ENCODE measurements at places on chromosomes 16 and 17.

- DNase-seq, result no peak
Measured at GRCh38 chr17:66222798-66223350, 6.3 kb downstream of the APOH start.

GRCh38 chr17:69978056-69978646 lies 96.9 kb upstream of the KCNJ16 start:
- no peak for DNase-seq

GRCh38 chr16:57946181-57946801 lies 24.6 kb downstream of the CNGB1 start:
- DNase-seq, result peak; percentile 57

DNA sequence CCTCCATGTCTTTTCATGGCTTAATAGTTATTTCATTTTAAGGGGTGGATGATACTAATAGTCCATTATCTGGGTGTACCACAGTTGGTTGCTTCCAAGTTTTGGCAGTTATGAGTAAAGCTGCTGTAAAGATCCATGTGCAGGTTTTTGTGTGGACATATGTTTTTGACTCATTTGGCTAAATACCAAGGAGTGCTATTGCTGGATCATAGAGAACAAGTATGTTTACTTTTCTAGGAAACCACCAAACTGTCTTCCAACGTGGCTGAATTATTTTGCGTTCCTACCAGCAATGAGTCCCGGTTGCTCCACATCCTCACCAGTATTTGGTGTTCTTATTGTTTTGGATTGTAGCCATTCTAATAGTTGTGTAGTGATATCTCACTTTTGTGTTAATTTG lies 181.9 kb downstream of the SPECC1 start:
- no peak for DNase-seq

- DNase-seq, result no peak
Measured at GRCh38 chr16:88471575-88471974, 18.5 kb downstream of the ZFPM1 start.

DNA sequence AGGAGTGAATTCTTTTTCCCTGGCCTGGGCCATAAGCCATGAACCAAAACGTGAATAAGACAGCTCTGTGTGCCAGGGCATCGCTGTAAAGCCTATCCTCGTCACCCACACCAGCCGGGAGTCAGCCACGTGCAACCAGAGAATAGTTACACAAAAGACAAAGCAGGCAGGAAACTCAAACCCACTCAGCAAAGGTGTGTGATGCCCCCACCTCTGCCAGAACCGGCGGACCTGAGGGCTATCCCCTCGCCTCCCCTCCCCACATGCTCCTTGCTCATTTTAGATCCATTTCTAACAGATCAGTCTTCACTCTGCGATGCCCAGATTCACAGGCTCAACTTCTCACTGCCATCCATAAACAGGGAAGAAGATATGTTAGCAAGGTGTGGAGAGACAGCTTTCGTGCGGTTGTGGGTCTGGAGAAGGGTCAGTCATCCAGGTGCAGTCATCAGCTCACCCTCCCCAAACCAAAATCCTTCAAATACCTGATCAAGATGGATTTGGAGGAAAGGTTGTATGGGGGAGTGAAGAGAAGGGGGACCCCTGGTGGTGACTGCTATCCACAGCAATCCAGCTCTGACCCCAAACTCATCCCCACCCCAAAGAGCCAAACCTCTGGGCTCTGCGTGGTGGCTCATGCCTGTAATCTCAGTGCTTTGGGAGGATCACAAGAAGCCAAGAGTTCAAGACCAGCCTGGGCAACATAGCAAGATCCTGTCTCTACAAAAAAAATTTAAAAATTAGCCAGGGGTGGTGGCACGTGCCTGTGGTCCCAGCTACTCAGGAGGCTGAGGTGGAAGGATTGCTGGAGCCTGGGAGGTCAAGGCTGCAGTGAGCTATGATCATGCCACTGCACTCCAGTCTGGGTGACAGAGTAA lies 219.2 kb downstream of the C16orf78 start:
- DNase-seq, result peak; percentile 27

- DNase-seq, result no peak
Measured at GRCh38 chr17:20955427-20956323, 87.1 kb downstream of the USP22 start.

DNA sequence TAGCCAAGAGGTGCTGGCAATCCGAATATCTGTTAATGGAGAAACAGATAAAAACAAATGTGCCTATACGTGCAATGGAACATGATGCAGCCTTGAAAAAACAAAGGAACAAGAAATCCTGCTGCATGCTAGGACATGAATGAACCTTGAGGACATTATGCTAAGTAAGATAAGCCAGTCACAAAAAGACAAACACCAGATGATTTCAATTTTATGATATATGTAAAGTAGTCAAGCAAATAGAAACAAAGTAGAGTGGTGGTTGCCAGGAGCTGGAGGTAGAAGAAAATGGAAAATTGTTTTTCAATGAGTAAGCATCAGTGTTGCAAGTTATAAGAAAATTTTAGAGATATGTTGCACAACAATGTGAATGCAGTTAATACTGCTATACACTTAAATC lies 409.7 kb upstream of the CDH8 start:
- no peak for DNase-seq

DNA sequence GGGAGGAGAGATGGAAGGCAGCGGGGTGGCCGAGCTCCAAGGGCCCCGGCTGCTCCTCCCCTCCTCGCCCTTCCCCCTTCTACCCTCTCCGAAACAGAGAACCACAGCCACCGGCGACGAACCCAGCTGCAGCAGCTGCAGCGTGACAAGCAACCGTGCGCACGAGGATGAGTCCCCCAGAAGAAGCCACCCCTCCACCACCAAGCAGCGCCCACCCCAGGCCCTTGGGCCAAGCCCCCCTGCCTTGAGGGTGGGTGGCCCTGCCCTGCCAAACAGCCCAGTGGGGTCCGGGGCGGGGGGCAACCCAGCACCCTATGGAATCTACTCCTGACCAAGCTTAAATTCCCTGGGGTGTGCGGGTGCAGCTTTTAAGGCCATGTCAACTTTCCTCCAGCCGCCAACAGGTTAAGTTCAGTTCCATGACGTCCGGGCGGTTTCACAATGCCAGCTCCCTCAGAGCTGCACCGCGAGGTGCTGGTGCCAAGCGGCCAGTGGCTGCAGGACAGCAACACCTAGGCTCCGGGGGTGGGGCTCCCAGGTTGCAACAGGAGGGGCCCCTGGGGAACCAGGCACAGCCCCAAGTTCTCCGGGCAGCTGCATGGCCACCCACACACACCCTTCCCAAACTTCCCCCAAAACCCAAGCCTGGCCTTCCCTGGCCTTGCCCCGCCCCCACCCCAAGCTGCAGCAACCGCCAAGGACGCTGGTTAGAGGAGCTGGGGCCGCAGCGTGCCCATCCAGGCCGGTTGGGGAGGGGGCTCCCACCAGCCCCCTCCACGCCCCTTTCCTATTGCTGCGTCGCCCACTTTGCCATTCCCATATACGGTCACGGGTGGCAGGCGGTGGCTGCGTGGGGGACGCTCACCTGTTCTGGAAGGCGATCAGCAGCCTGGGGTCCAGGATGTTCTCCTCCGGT lies 2.0 kb downstream of the CBX4 start:
- DNase-seq, result peak; percentile 71

DNA sequence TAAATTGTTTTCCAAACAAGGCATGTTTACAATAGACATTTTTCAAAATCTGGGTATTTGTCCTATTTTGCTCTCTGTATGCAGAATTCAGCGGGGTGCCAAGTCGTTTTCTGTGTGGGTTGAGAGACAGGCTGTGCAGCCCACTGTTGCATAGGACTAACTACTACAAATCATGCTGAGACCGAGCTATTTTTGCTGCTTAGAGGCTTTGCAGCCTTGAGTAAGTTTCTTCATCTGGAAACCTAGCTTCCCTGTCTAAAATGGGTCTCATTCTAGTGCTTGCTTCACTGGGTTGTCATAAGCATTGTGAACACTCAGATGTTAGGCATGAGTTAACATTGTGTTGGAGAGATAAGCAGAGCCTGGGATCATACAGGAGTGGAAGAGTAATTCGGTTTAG lies 1.3 kb downstream of the PRPSAP2 start:
- DNase-seq, result no peak

DNA sequence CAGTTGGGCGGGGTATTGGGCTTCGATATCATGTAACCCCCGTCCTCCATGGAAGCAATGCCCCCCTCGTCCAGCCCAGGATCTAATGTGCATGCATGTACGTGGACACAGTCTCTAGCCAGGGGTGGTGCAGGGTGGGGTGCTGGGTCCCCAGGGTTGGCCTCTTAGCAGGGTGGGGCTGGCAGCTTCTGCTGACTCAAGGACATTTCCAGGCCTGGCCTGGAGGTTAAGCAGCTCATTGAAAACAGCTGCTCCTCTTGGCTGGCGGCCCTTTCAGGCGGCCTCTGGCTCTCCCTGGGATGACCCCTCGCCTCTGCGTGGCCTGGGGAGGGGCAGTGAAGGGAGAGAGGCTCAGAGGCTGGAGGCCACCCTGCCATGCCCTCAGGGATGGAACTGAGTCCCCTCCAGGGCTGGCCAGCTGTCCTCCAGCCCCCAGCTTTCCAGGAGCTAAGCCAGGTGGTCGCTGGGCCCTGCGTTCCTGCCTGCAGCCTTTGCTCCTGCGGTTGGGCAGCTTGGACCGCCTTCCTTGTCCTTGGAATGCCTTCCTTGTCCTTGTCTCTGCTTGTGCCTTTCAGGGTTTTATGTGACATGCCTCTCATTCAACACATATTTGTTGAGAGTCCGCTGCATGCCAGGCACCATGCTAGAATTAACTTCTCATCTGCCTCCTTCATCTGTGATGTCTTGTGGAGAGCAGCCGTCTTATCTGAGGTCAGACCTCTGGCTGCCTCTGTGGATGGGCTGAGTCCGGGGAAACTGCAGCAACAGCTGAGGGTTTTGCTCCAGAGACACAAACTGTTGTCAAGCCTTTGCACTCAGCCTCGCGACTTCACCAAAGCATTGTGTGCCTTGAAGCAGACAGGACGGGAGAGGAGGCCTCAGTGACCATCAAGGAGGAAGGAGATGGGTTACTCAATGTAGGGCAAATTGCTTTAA lies 26.6 kb downstream of the MRC2 start:
- DNase-seq, result no peak

DNA sequence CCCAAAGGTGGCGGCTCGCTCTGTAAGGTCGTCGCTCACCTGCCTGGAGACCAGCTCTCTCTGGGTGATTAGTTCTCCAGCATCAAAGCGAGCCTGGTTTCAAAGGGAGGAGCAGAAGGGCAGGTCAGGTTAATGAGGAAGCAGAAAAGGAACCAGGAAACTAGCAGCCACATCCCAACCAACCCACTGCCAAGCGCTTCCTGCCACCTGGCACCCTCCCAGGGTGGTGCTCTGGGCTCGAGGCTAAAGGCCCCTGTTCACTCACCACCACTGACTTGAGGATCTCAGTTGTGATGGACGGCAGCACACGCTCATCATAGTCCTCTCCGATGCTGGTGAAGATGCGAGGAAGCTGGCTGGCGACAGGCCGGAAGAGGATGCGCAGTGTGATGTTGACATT lies 5.6 kb downstream of the PHB1 start:
- no peak for DNase-seq

GRCh38 chr16:73074382-73074781 lies 26.5 kb upstream of the ZFHX3 start:
- peak; percentile 7 for DNase-seq

- DNase-seq, result no peak
Measured at GRCh38 chr17:57962279-57963148, 7.3 kb upstream of the CUEDC1 start.

- no peak for DNase-seq
Measured at GRCh38 chr16:68512742-68513141, 26.3 kb upstream of the ZFP90 start.

GRCh38 chr16:13997526-13997925 lies 73.6 kb upstream of the MRTFB start:
- DNase-seq, result no peak

DNA sequence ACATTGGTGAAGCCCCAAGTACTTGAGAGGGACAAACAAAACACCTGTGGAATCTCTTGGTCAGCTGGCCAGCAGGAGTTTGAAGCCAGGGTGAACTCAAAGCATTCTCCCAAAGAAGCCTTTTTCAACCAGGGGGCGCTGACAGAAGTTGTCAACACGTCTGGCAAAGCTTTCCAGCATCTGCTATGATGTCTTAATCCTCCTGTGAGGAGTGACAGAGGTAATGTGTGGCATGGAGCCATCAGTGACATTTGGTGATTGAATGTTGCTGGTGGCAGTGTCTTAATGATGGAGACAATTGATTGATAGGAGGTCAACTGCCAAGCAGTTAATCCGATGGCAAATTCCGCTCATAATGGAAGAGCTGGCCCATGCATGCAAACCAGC lies 257.6 kb upstream of the HSBP1 start:
- DNase-seq, result no peak

- DNase-seq, result no peak
Measured at GRCh38 chr17:4487820-4488716, 10.6 kb upstream of the SPNS2 start.

- DNase-seq, result no peak
Measured at GRCh38 chr16:80936410-80936809, 70.3 kb downstream of the CMC2 start.

DNA sequence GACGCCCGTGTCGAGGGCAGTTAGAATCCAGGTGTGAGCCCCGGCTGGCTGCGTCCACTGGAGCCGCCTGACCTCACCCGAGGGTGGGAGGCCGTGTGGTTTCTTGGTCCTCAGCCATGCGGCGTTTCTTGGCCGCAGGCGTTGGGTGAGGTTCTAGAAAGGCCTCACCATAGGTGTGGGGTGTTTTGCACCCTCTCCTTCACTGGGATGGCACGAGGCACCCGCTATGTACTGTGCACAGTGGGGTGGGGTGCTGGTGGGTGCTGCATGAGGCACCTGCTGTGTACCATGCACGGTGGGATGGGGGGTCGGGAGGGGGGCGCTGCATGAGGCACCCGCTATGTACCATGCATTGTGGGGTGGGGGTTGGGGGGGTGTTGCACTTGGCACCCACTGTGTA lies 169.6 kb downstream of the BANP start:
- DNase-seq, result no peak

DNA sequence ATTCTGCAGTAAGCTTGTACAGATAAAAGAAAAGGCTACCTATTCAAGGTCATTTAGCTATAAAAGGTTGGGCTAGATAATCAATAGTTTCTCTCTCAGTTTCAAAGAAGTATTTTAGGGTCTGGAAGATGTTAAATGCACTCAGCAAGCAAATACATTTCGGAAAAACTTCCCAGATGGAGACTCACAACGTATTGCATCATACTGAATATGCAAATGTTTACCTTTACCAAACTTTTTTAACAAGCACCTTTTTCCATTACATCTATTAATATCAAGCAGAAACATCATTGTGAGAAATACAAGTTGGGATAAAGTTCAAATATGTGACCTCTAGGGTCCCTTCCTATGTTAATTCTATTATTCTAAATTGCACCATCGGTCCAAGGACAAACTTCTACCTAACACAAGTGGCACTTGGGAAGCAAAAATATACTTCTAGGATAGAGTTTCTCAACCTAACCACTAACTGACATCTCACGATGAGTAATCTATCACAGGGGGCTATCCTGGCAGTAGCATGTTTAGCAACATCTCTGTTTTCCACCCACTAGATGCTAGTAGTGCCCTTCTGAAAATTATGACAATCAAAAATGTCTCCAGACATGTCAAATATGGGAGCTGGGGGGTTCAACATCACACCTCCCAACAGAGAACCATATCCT lies 14.5 kb downstream of the KANSL1 start:
- DNase-seq, result no peak

GRCh38 chr17:17495536-17496188 lies 533 bp downstream of the RASD1 start:
- no peak for DNase-seq

GRCh38 chr17:78558181-78558850 lies 18.9 kb downstream of the DNAH17 start:
- no peak for DNase-seq

Data from NCI-H1436 (cell line).